ENCODE measurements at places on chromosomes 1 and 21.

DNA sequence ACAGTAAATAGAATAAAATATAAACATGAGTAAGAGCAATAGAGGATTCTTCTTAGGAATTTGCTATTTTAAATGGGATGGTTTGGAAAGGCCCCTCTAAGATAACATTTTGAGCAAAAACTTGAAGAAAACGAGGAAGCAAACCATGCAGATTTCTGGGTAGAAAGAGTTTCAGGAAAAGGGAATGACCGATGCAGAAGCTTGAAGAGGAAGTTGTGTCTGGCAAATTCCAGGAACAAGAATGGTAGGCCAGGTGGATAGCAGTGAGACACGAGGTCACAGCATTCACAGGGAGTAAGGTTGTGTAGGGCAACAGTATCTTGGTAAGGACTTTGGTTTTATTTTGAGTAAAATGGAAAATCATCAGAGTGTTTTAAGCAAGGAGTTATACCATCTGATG, 108.9 kb downstream of the PEX14 start:
- no peak for DNase-seq

- no peak for DNase-seq
These were observed 237.2 kb downstream of the KAZN start for GRCh38 chr1:14835725-14836124.

- DNase-seq, result no peak
These were observed 50.9 kb downstream of the PRDM15 start for GRCh38 chr21:41827951-41828883.

DNA sequence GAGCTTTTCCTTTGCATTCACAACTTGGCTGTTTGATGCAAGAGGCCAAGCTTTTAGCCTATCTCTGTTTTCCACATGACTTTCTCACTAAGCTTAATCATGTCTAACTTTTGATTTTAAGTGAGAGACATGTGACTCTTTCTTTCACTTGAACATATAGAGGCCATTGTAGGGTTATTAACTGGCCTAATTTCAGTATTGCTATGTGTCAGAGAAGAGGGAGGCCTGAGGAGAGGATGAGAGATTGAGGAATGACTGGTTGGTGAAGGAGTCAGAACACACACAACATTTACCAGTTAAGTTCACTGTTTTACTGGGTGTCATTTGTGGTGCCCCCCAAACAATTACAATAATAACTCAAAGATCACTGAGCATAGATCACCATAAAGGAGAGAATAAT, 193.5 kb downstream of the CYYR1 start:
- DNase-seq, result no peak

- DNase-seq, result peak; percentile 25
These were observed 204.8 kb upstream of the GALNT2 start for GRCh38 chr1:229862017-229862774.

DNA sequence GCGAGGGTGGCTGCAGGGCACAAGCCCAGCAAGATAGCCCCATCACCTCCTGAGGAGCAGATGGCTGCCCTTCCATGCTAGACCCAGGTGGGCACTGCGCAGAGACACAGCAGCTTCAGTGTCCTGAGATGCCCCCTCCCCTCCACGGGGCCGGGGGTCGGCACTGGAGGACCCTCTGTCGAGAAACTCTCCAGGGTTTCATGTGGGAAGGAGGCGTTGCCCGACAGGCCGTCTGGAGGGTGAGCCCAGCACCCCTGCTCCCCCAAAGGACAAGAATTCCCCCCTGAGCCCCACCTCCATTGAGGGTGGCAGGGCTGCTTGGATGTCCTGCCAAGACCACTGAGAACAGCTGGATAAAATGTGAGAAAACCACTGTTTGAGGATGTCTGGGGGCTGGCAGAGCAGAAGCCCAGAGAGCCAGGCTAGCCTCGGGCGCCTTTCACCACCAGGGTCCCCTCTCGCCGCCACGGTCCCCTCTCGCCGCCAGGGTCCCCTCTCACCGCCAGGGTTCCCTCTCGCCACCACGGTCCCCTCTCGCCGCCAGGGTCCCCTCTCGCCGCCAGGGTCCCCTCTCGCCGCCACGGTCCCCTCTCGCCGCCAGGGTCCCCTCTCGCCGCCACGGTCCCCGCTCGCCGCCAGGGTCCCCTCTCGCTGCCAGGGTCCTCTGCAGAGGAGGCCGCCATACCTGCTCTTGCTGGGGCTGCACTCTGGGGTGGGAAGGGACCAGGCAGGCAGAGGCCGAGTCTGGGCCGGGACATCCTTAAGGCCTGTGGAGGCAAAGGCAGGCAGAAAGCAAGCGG, 44.2 kb downstream of the SLC19A1 start:
- no peak for DNase-seq

- DNase-seq, result peak; percentile 59
These were observed 162.2 kb downstream of the PLXNA2 start for GRCh38 chr1:208081972-208082371.

- peak; percentile 42 for DNase-seq
These were observed 11.2 kb downstream of the MEF2D start for GRCh38 chr1:156489166-156489934.

DNA sequence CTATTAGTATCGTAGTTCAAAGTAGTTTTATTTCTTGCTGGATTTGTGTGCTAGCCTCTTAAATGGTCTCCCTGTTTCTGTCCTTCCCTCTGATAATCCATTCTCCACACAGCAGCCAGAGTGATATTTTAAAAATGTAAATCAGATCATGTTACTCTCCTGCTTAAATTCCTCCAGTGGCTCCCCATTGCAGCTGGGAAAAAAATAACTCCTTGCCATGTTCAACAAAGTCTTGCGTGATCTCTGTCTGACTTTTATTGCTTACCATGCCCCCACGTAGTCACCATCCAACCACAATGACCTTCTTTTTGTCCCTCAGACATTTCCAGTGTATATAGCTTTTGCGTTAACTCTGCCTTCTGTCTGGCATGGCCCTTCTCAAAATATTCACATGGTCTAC, 178.8 kb downstream of the FGGY start:
- DNase-seq, result no peak

- no peak for DNase-seq
These were observed 8.1 kb downstream of the ARF1 start for GRCh38 chr1:228090613-228091081.

- no peak for DNase-seq
These were observed 119.6 kb upstream of the CD34 start for GRCh38 chr1:208030288-208031091.

DNA sequence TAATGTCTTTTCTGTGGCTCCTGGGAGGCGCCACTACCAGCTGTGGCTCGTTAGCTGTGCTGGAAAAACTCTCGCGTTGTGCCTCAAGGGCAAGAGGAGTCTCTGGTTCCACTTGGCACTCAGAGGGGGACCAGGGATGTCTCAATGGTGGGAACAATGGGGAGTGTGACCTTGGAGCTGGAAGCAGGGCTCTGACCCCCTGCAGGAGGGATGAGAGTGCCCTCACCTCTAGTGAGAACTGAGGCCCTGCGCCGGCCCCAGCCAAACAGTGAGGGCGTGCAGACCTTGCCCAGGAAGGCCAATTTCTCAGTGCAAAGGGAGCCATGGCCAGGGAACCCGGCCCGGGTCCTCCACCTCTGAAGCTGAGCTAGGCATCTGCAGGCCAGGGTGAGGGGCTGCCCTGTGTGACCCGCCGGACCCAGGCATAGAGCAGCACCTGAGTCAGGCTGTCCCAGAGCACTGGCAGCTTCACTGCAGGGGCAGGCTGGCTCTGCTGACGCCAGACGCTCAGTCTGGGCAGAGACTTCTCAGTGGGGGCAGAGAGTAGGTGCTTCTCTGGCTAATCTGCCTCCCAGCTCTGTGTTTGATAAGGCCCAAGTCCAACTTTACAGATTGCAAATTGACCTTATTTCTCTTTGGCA, 1.8 kb downstream of the RD3 start:
- DNase-seq, result no peak

DNA sequence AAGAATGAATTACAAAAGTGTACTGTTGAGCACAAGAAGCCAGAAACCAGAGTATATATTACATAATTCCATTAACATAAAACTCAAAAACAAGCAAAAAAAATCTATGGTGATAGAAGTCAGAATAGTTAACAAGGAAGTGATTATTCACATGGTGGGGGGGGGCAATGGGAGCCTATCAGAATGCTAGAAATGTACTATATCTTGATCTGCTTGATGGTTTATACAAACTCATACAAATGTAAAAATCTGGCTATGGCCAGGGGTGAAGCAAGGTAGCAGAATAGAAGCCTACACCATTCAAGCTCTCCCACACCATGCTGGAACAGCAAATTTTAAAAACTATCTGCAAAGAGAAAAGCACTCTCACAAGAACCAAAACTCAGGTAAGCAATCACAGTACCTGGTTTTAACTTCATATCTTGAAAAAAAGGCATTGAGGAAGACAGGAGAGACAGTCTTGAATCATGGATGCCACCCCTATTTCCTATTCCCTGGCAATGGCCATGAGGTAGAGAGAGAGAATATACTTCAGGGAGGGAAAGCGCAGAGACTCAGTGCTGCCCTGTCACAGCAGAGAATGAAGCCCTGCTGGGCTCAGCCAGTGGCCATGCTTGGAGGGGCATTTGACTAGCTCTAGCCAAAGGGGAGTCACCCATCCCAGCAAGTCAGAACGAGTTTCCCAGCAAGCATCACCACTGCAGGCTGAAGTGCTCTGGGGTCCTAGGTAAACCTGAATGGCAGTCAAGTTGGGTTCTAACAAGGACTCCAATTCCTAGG, 73.8 kb downstream of the CDC42BPA start:
- no peak for DNase-seq

DNA sequence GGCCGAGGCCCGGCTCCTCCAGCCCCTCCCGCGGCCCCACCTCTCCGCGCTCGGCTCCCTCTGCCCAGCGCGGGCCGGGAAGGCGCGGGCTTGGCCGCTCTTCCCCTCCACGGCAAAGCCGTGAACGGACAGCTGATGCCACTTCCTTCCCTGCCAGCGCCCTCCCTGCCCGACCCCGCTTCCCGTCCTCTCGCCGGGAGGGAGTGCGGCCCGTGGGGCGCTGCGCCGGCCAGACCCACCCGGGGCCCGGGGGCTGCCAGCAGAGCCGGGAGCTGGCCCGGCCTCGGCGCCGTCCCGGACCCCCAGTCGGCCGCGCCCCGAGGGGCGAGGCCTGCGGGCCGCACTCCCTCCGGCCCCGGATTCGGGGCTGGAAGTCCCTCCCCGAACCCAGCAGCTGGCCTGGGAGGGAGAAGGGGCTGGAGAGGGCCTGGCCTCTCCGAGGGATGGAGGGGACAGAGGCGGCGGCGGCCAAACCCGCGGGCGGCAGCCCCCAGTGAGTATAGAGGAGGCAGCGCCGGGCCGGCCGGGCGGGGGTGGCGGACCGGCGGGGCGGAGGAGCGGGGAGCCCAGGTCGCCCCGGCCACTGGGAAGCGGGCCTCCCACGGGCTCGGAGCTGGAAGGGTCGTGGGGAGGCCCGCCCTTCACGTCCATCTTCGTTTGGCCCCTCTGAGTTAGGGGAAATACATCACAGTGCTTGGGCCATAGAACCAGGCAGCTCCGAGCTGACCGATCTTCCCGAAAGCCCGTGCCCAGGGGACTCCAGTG, at the start of gene KIAA1614:
KIAA1614 (plus strand) TSS at position 97 of the 765 bp plus-strand sequence; CDS start at position 444, 347 bp downstream.
- peak; percentile 57 for DNase-seq

DNA sequence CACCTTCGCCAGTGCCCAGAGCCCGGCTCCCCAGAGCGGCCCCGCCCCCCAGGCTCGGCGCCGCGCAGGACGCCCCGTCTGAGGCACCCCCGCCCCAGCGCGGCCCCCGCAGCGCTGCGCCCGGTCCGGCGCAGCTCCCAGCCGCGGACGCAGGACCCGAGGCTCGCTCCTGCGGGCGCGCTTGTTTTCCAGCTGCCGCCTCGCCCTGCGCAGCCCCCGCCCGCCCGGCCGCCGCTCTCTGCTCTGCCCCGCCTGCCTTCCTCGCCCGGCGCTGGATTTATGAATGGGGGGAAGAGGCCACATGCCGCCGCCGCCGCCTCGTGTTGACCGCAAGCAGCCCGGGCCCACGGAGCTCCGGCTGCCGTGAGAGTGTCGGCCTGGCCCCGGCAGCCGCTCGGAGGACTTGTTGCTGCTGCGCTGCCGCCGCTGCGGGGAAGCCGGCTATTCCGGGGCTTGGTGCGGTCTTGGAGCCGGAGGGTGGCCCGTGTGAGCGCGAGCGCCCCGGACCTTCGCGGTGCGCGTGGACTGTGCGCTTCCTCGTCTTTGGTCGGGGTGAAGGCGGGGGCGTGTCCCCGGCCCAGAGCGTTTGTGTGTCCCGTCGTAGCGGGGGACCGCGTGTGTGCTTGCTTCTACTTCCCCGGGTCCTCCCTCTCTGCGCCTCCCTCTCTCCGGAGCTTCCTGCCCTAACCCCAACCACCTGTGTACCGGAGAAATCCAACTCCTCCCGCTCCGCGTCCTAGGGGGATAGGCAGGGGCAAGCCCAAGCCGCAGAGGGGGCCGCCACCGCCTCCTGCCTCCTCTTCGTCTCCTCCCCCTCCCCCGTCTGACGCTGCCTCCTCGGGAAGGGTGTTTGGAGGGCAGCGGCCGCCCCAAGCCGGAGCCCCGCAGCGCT, 736 bp downstream of the KCNC4 start:
- peak; percentile 75 for DNase-seq
